CD4-positive, alpha-beta T cell treated with Interleukin-4 for 1 hour (primary cell): ENCODE measurements at places on chromosomes 3 and 15.

- no peak for DNase-seq
Observed at GRCh38 chr3:117217760-117218316, 508.3 kb downstream of the TUSC7 start.

DNA sequence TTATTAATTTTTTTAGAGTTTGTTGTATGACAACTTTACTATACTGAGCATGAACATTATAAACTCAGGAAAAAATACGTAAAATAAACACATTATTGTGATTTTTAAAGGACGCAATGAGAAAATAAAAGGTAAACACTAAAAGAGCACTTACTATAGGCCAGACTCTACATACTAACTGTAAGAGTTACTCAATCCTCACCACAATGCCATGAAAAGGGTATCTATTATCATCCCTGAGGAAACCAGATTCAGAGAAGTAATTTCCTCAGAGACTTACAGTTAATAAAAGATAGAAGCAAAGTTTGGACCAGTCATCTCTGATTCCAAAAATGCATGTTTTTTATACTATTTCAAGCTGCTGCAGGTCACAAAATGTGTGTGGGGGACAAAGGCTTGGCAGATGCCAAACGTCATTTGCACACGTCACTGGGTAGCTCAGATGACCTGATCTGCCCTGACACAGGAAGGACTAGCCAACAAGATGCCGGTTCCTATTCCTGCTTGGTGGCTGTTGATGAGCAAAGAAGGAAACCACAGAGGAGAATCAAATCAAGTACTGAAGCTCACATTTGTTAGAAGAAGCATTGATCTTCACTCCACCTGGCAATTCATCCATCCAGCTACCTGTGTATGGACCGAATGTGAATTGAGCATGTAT is 42.3 kb downstream of the KLHL6 start:
- DNase-seq = peak; percentile 78

- no peak for DNase-seq
Observed at GRCh38 chr3:121897296-121897695, 3.1 kb downstream of the SLC15A2 start.

DNA sequence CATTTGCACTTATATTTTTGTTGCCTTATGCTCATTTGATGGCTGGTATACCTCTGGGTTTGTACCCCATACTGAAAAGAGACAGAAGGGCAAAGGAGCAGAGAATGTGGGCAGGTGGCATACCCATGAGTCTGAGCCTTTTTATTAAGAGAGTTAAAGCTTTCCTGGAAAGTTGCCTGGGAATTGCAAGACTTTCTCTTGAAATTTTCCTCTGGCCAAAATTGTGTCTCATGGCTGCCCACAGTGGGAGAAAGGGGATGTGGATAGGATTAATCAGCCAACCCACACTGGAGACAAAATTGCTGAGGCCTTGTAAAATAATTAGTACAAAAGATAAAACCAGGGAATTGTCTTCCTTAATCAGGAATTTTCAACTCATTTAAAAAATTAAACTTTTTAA is 8.2 kb upstream of the NMD3 start:
- DNase-seq = no peak

DNA sequence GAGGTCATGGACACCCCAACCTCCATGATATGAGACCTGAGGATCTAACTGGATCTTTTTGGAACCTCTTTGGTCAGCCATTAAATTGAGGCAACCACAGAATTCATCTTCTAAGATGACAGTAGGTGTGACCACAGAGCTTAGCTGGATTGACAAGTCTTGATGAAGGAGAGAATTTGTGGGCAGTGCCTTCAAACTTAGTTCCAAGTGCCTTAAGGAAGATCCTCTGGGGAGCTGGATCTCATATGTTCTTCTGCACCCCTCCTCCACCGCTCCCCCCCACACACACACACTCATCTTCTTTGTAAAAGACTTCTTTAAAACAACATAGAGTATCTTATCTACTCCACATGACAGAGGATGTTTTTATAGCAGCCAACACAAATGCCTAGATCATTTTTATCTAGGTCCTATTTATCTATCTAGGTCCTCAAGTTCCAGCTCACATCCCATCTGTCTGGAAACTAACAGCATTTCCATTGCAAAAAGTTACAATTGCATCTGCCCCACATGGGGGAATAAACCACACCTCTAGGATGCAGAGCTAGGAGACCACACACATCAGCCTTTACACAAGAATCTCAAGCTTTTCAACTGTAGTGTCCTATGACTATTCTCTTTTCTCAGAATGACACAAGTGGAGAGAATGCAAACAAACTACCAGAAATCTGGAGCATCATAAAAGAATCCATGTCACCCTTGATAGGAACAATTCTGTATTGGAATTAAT is 37.4 kb downstream of the WWTR1 start:
- DNase-seq = no peak

- no peak for DNase-seq
Observed at GRCh38 chr15:48806151-48806550, 4.7 kb downstream of the CEP152 start.

DNA sequence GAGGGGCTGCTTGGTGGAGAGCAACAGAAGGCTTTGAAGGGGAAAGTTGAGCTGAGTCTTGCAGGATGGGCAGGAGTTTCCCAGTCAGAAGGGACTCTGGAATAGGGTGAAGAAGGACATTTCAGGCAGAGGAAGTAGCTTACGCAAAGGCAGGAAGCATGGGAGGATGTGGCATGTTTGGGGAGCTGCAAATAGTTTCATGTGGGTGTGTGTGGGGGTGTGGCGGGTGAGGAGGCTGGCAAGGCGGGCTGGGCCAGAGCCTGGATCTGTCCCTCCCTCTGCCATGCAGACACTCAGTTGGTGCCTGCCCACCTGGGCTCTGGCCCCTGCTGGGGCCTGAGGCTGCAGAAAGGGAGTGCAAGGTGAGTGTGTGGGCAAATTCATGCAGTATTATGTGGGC is 10.4 kb downstream of the TEX264 start:
- DNase-seq = peak; percentile 67

GRCh38 chr3:31295150-31295765 is 237.5 kb upstream of the STT3B start:
- no peak for DNase-seq

- no peak for DNase-seq
Observed at GRCh38 chr3:113075588-113075987, 84.8 kb downstream of the GTPBP8 start.

DNA sequence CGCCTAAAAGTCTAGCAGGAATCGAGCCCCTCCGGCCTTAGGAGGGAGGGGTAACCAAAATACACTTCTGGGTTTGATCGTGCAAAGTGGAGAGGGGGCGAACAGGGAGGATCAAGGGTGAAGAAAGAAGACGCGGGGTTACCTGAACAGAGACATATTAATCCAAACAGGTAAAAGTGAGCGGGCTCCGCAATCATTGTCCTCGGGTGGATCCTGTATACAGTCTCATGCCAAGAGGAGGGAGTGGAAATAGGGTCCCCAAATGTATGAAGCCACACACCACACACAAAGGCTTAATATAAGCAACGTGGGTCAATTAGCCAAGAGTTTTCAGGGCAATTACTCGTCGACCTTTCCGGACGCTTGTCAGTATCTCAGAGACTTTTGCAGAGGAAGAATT is 749.5 kb downstream of the ROBO1 start:
- DNase-seq = no peak
